ENCODE measurements at places on chromosomes 2 and 18. TPM values are rescaled to one million over a fixed set of nuclear protein-coding genes. Genes with fewer than 3 reads are reported as not detected.

- no peaks in the 10 kb centered on the region for H3K36me3 ChIP-seq
- DNase-seq, result no peak
- no peak overlapping the region for H3K27ac ChIP-seq
- no peaks in the 10 kb centered on the region for H3K4me1 ChIP-seq
- H3K27me3 ChIP-seq, result peaks cover 5% of the 10 kb centered on the region
These were observed 35.7 kb upstream of the MAT2A start for GRCh38 chr2:85503168-85503850.

GRCh38 chr2:177322801-177323261 lies 58.3 kb upstream of the NFE2L2 start:
- H3K27me3 ChIP-seq, result no peaks in the 10 kb centered on the region
- peaks cover 4% of the 10 kb centered on the region for H3K4me1 ChIP-seq
- H3K36me3 ChIP-seq, result peaks cover 21% of the 10 kb centered on the region
- H3K27ac ChIP-seq, result no peak overlapping the region
- no peak overlapping the region for H3K4me3 ChIP-seq
- no peak for DNase-seq

DNA sequence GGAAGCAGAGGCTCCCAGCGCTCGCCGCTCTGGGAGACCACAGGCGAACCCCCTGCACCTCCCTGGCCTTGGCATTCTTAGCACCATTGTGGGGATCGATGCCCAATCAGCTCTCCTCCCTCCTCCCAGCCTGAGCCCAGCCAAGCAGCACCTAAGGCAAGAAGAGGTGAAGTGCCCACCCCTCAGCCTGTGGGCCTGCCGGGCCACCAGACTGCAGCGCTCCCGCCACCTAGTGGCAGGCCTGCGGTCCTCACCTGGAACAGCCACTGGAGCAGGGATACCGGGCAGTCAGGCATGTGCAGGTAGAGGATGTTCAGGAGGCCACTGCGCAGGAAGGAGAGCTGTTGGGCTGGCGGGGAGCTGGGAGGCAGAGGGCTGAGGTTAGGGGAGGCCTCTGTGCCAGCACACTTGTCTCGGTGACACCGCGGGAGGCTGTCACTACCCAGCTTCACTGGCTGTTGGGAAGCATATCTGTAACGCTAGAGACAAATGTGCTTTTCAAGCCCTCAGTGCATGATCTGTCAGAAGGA lies 35.2 kb downstream of the FAM178B start:
- no peaks in the 10 kb centered on the region for H3K36me3 ChIP-seq
- DNase-seq, result peak; percentile 70
- H3K4me3 ChIP-seq, result no peak overlapping the region
- no peak overlapping the region for H3K27ac ChIP-seq

GRCh38 chr2:66318009-66318561 lies 116.8 kb upstream of the MEIS1 start:
- no peaks in the 10 kb centered on the region for H3K4me1 ChIP-seq
- H3K4me3 ChIP-seq, result no peak overlapping the region
- H3K36me3 ChIP-seq, result no peaks in the 10 kb centered on the region
- no peak overlapping the region for H3K27ac ChIP-seq
- no peaks in the 10 kb centered on the region for H3K27me3 ChIP-seq

DNA sequence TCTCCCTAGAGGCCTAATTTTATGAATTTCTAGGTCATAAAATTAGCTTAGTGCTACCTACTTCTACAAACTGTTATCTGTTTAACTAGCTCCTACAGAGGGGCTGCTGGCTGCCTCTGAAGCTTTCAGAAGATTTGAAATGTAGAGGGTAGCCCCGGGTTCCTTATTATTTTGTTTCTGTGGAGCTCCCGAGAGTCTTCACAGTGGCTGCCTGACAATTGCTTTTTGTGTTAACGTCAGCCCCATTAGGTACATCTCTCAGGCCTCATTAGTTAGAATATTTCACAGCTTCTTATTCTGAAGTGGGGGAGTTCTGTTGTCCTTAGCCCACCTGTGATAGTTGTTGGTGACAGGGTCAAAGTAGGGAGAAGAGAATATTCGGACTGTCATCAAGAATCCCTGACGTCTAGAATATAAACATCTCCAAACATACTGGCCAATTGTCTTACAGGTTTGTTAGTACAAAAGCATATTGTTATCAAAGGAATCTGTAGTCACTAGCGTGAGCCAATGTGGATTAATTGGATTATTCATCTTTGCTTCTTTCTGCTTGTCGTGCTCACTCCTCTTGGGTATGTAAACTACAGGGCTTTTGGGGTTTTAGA lies 77.5 kb downstream of the DIS3L2 start:
- H3K4me1 ChIP-seq, result peaks cover 6% of the 10 kb centered on the region
- no peak overlapping the region for H3K27ac ChIP-seq
- no peak overlapping the region for H3K4me3 ChIP-seq
- H3K27me3 ChIP-seq, result peaks cover 13% of the 10 kb centered on the region
- DNase-seq, result no peak

DNA sequence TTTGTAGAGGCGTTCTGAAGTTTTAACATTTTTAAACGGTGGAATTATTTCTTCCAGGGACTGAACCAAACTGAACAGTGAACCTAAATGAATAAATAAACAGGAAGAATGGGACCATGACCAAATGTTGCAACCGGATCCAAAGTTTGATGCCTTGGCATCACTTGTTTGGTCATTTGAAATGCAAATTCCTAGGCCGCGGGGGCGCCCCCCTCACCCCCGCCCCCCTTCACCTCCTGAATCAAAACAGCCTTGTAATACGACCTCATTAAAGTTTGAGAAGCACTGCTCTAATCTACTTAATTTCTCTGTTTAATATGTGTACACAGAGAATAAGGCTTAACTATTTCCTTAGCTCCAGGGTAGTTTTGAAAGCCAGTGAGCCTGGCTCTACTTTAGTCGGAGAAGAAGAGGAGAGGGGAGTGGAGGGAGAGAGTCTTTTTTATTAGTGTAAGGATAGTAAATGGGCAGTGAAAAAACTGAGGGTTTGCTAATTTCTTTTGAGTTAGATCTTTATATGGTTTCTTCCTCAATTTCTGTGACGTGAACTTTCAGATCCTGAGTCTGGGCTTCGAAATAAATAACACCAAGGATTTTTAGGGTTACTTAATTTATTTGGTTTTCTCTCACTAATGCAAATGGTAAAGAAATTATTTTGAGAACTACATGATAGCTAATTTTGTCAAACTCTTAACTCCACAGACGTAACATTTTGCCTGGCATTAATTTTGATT lies 5.7 kb downstream of the C2orf80 start:
- H3K4me3 ChIP-seq, result no peak overlapping the region
- no peak overlapping the region for H3K27ac ChIP-seq
- no peaks in the 10 kb centered on the region for H3K4me1 ChIP-seq
- DNase-seq, result no peak
- H3K36me3 ChIP-seq, result no peaks in the 10 kb centered on the region

- peaks cover 12% of the 10 kb centered on the region for H3K36me3 ChIP-seq
- no peaks in the 10 kb centered on the region for H3K27me3 ChIP-seq
- H3K4me1 ChIP-seq, result peaks cover 65% of the 10 kb centered on the region
- DNase-seq, result no peak
These were observed 533 bp downstream of the HPCAL1 start for GRCh38 chr2:10303181-10303693.

DNA sequence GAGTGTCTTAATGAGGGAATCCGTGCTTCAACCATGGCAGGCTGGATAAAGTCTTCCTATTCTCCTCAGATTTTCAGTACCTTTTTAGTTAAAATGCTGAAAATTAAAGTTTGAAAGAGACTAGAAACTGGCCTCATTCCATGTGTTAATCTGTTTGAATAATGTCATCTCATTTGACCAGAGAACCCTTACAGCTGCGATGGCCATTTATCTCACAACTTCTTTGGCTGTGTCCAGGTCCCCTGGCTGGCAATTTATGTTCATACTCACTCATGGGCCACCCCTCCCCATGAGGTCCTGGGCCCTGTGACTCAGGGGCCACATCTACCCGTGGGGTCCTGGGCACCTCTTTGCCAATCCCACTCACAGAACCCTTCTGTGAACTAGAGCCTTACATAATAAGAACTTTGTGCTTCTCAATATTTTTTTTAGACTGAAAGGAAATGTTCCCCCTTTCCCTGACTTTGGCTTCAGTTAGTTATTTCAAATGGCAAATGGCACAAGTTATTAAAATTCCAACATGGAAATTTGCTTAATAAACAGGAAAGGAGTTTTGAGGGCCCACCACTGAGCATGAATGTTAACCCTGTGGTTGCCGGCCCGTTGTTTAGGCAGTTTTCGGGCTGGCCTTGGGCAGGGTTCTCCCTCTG lies 134.6 kb downstream of the UXS1 start:
- no peak for DNase-seq
- H3K36me3 ChIP-seq, result no peaks in the 10 kb centered on the region
- H3K4me3 ChIP-seq, result no peak overlapping the region
- peaks cover 6% of the 10 kb centered on the region for H3K27me3 ChIP-seq

GRCh38 chr2:137000811-137001210 lies 235.5 kb downstream of the THSD7B start:
- H3K27me3 ChIP-seq, result no peaks in the 10 kb centered on the region
- no peak for DNase-seq
- no peaks in the 10 kb centered on the region for H3K36me3 ChIP-seq
- H3K27ac ChIP-seq, result no peak overlapping the region
- H3K4me1 ChIP-seq, result no peaks in the 10 kb centered on the region

GRCh38 chr2:217074576-217075255 lies 214.9 kb upstream of the TNP1 start:
- H3K4me1 ChIP-seq, result peaks cover 6% of the 10 kb centered on the region
- DNase-seq, result no peak
- no peaks in the 10 kb centered on the region for H3K27me3 ChIP-seq
- H3K36me3 ChIP-seq, result no peaks in the 10 kb centered on the region
- no peak overlapping the region for H3K4me3 ChIP-seq

DNA sequence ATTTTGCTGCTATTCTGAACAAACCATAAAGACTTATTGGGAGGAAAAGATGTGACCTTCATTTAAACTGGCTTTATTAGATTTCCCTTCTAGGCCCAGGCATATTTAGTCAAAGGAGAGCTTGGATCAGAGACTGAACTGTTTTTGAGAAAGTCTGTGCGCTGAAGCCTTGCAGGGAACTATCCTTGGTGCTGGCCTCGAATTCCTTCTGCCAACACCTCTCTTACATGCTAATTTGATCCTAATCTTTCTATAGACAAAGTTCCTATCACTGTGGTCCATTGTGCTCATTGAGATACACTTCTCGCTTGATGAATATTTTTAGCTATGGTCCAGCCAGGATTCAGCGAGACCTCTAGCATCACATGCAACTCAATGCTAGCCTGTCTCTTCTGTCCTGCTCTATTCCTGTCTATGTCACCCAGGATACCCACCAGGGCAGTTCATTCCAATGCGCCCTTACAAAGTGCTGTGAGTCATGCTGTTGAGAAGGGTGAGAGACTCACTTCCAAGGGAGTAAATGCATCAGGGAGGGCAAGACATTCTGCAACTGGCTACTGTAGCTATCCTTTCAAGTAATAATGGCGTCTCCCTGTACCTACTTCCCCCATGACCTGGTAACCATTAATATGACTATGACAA lies 356.7 kb upstream of the LYPD1 start:
- no peak for DNase-seq
- no peaks in the 10 kb centered on the region for H3K4me1 ChIP-seq
- H3K4me3 ChIP-seq, result no peak overlapping the region
- no peak overlapping the region for H3K27ac ChIP-seq
- no peaks in the 10 kb centered on the region for H3K27me3 ChIP-seq

GRCh38 chr2:38386377-38386776 lies 9.3 kb upstream of the ATL2 start:
- peaks cover 30% of the 10 kb centered on the region for H3K4me1 ChIP-seq
- DNase-seq, result no peak
- H3K27ac ChIP-seq, result no peak overlapping the region
- peaks cover 6% of the 10 kb centered on the region for H3K27me3 ChIP-seq
- no peaks in the 10 kb centered on the region for H3K36me3 ChIP-seq

DNA sequence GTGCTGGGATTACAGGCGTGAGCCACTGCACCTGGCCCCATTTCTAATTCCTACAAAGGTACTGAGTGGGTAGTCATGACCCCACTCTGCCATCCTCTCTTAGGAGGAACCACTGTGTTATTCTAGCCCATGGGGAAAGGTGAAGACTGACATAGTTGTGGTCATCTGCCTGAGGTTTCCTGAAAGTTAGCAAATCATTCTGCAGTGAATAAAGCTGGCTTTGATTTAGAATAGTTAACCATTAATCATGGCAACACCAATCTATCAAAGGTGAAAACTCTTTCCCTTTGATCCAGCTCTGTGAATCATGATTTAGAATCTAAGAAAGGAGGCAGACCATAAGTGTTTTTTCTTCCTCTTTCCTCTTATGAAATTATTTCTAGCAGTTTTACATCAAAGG lies 50.8 kb downstream of the SUMO1 start:
- no peaks in the 10 kb centered on the region for H3K36me3 ChIP-seq
- H3K27me3 ChIP-seq, result peaks cover 23% of the 10 kb centered on the region
- H3K4me3 ChIP-seq, result no peak overlapping the region
- no peak overlapping the region for H3K27ac ChIP-seq
- H3K4me1 ChIP-seq, result no peaks in the 10 kb centered on the region

GRCh38 chr2:150167711-150168110 lies 319.8 kb downstream of the RND3 start:
- H3K4me3 ChIP-seq, result no peak overlapping the region
- DNase-seq, result no peak
- peaks cover 2% of the 10 kb centered on the region for H3K4me1 ChIP-seq
- H3K27ac ChIP-seq, result no peak overlapping the region
- no peaks in the 10 kb centered on the region for H3K27me3 ChIP-seq

DNA sequence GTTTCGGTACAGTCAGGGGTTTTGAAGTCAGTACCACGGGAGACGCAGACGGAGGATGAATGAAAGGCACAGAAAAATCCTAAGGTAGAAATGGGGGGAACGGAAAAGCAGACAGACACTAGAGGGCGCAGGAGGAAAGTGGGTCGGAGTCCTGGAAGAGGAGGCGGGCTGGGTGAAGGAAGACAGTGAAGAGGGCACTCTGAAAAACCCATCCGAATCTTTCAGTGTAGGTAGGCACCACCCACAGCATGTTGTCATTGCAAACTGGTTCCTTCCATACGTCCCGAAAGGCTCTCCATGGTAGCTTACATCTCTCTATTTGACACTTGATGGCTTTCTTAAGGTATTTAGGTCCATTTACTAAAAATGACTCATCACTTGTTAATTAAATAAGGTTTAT lies 18.5 kb upstream of the ZNF236 start:
- peaks cover 9% of the 10 kb centered on the region for H3K36me3 ChIP-seq
- no peak overlapping the region for H3K27ac ChIP-seq
- peak; percentile 57 for DNase-seq
- H3K27me3 ChIP-seq, result peaks cover 4% of the 10 kb centered on the region
- peaks cover 6% of the 10 kb centered on the region for H3K4me1 ChIP-seq
- H3K4me3 ChIP-seq, result no peak overlapping the region

DNA sequence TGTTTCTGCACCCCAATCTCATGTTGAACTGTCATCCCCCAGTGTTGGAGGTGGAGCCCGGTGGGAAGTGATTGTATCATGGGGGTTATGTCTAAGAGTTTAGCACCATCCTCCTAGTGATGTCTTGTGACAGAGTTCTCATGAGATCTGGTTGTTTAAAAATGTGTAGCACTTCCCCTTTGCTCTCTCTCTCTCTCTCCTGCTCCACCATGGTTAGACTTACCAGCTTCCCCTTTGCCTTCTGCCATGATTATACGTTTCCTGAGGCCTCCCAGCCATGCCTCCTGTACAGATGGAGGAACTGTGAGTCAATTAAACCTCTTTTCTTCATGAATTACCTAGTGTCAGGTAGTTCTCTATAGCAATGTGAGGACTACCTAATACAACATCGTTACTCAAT lies 396.9 kb upstream of the LRATD1 start:
- no peak overlapping the region for H3K27ac ChIP-seq
- H3K4me1 ChIP-seq, result no peaks in the 10 kb centered on the region
- no peaks in the 10 kb centered on the region for H3K27me3 ChIP-seq
- H3K36me3 ChIP-seq, result no peaks in the 10 kb centered on the region
- H3K4me3 ChIP-seq, result no peak overlapping the region
- no peak for DNase-seq

Gene MDH1B
- total RNA-seq, result 0.55 TPM

Gene VSNL1
- total RNA-seq, result not detected

Gene IL1A
- total RNA-seq, result 6.8 TPM

Gene CDK15
- not detected for total RNA-seq

Gene AQP12B
- total RNA-seq, result not detected

Gene GAL3ST2
- total RNA-seq, result 1.3 TPM

Gene OR6B2
- not detected for total RNA-seq

Gene AKAIN1
- total RNA-seq, result not detected

Measured in activated T-helper 2 cell treated with anti-CD3 and anti-CD28 coated beads, Interferon-gamma antibody, Interleukin-2, Interleukin-4, amounts not matched to agents 10 μg/mL and 5 μg/mL and 100 μg/mL, durations not matched to agents 14 hours and 24 hours and 36 hours (primary cell).